COLO829 (cell line): ENCODE measurements at places on chromosomes 3 and 15.

GRCh38 chr3:195859846-195860411 lies 48.2 kb upstream of the MUC4 start:
- no peak for DNase-seq

- no peak for DNase-seq
Measured at GRCh38 chr3:185758912-185759311, 65.9 kb downstream of the IGF2BP2 start.

DNA sequence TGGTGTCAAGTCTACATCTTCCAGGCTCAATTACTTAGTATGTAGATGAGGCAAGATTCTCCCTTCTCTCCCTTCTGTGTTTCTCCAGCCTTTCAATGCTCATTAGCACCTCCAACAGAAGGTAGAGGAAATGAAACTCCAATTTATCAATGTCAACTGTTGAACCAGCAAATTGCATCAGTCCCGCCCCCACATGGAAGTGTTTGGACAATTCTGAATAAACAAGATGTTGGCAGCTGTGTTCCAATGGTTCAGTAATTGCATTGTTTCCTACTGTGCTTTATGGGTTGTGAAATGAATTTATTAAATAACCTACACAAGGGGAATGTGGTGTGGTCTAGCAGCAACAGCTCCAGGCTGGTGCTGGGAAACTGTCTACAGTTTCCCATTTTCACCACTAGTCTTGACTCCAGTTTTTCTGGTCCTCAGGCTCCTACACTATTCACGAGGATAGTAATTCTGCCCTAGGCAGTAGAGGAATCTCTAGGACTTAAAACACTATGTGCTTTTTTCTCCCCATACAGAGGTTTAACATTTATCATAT lies 91.9 kb downstream of the MB21D2 start:
- DNase-seq = no peak

DNA sequence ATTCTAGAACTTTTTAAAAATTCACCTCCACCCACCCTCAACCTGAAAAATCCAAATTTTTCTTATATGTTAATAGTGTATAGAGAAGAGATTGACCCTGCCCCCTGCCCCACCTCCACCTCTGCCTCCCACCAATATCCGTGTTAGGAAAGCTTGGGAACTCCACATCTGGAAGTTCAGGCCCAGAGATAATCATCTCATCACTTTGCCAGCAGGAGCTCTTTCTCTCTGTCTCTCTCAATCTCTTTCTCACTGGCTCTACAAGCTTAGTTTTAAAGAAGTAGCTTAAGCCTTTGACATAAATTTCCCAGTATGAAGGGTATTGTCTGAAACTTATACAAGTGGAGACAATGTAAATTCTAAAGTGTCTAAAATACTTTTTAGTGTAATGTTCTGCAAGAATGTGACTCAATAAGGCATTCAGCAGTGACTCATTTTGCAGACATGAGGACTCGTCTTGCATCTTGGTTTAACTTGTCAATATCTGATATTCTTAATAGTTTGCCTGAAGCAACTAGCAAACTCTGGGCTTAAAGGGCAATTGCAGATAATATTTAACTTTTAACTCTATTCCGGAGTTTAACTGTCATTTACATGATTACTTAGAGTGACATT lies 299.8 kb upstream of the EPHA3 start:
- DNase-seq = peak; percentile 48

DNA sequence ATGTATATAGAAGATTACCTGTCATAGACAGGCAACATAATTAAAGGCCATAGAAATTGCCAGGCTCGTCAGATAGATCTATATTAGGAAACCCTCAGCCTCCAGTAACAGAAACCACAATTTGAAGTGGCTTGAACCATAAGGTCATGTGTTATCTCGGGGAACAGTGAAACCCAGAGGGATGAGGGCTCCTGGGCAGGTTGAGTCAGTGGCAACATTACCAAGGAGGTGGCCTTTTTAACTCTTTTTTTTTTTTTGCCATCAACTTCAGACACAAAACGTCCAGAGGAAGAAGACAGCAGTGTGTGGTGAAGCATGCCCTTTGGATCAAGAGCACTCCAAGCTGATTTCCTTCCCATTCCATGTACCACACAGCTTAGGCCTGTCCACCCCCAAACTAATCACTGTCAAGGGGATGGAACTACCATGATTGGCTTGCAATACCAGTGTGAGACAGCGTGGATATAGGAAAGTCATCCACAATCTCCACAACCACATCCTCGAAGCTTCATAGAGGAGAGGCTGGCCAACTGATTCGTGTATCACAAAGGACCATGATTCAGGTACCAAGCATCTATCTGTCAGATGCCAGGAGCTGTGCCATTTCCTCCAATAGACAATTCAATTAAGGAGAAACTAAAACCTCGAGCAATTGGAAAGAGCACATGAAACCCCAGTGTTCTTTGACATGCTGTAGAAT lies 999 bp upstream of the KIF7 start:
- DNase-seq = no peak

- no peak for DNase-seq
Measured at GRCh38 chr3:143170676-143171075, 51.1 kb downstream of the CHST2 start.

- no peak for DNase-seq
Measured at GRCh38 chr3:113684271-113684819, 12.1 kb downstream of the USF3 start.

- no peak for DNase-seq
Measured at GRCh38 chr3:151436675-151437446, 24.0 kb downstream of the IGSF10 start.

- DNase-seq = no peak
Measured at GRCh38 chr3:14430053-14430452, 27.6 kb downstream of the SLC6A6 start.

- DNase-seq = no peak
Measured at GRCh38 chr3:43728947-43729346, 38.2 kb downstream of the ABHD5 start.

DNA sequence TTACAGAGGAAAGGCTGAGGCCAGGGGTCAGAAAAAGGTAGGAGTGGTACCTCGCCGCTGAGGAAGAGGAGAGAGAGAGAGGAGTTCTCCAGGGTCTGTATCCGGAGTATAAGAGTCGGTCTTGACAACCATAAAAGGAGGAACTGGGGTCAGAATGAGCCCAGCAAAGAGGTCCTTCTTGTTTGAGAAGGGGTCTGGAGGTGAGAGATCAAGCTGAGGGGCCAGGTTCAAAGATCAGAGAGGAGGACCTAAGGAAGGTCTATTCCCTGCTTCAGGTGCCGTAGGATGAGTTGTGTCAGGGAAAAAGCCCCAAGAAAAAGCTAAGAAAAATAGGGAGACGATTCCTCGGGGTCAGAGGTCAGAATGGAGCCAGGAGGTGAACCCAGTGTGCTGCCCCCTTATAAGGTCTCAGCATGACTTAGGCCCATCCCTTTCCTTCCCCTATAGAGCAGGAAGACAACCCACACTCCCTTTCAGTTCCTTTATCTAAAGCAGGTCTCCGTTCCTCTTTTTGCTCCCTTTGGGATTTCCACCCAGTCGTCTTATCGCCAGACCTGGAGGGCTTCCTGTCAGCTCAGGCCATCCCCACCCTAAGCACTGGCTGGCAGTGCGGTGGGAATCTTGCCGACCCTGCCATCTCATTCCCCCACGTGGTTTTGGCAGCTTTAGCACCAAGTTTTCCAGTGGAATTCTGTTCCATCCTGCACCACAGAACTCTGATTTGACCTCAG lies 651 bp downstream of the MTMR14 start:
- DNase-seq = no peak
